ENCODE measurements at places on chromosomes 6 and 20. TPM values are rescaled to one million over a fixed set of nuclear protein-coding genes. Genes with fewer than 3 reads are reported as not detected.
A peak's percentile ranks its signal among the peaks of the same experiment; 100 is the strongest.

SALL4 gene
- total RNA-seq, result not detected

NR2E1 gene
- not detected for total RNA-seq

NINL gene
- total RNA-seq, result 3.7 TPM

ZNF165 gene
- total RNA-seq, result 0.77 TPM

TREML4 gene
- not detected for total RNA-seq

ORC3 gene
- total RNA-seq, result 27.1 TPM

ELMO2 gene
- 71.3 TPM for total RNA-seq

- H3K27me3 ChIP-seq, result no peaks in the 10 kb centered on the region
- peaks cover 47% of the 10 kb centered on the region for H3K4me1 ChIP-seq
- no peak for DNase-seq
These were observed 723 bp downstream of the MANEA start for GRCh38 chr6:95578106-95578410.

DNA sequence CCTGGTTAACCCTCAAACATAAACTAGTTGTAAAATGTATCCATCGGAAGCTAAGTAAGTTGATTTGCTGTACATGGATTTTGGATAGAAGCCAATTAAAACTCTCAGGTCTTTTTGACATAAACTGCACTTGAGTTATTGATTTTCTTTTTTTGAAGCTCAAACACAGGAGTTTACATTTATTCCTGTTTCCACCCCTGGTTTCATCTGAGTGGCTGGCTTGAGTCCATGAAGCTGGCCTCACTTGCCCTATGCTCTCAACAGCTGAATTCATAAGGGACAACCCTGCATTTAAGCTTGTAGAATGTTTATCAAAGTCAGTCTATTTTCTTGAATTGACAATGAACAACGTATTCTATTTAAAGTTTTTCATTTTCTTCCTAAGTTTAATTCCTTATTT is 58.1 kb upstream of the PLEKHG1 start:
- H3K4me1 ChIP-seq, result peaks cover 2% of the 10 kb centered on the region
- H3K36me3 ChIP-seq, result no peaks in the 10 kb centered on the region
- H3K27ac ChIP-seq, result no peak overlapping the region
- no peak for DNase-seq

GRCh38 chr6:36666826-36667591 is 11.5 kb upstream of the CDKN1A start:
- peaks cover 25% of the 10 kb centered on the region for H3K4me1 ChIP-seq
- H3K27ac ChIP-seq, result no peak overlapping the region
- no peaks in the 10 kb centered on the region for H3K27me3 ChIP-seq
- H3K4me3 ChIP-seq, result no peak overlapping the region
- no peaks in the 10 kb centered on the region for H3K36me3 ChIP-seq

GRCh38 chr20:1618954-1619540 is 762 bp downstream of the SIRPB1 start:
- H3K27me3 ChIP-seq, result no peaks in the 10 kb centered on the region
- H3K4me3 ChIP-seq, result no peak overlapping the region
- no peak for DNase-seq
- H3K27ac ChIP-seq, result peak overlapping the region; percentile 2

- H3K4me1 ChIP-seq, result no peaks in the 10 kb centered on the region
- H3K27me3 ChIP-seq, result no peaks in the 10 kb centered on the region
- H3K4me3 ChIP-seq, result no peak overlapping the region
- no peak overlapping the region for H3K27ac ChIP-seq
- DNase-seq, result no peak
These were observed 537.7 kb downstream of the KIF16B start for GRCh38 chr20:16035576-16035975.

GRCh38 chr20:17882834-17883591 is 85.6 kb downstream of the SNX5 start:
- no peaks in the 10 kb centered on the region for H3K36me3 ChIP-seq
- H3K4me3 ChIP-seq, result no peak overlapping the region
- peaks cover 6% of the 10 kb centered on the region for H3K27me3 ChIP-seq
- DNase-seq, result no peak

DNA sequence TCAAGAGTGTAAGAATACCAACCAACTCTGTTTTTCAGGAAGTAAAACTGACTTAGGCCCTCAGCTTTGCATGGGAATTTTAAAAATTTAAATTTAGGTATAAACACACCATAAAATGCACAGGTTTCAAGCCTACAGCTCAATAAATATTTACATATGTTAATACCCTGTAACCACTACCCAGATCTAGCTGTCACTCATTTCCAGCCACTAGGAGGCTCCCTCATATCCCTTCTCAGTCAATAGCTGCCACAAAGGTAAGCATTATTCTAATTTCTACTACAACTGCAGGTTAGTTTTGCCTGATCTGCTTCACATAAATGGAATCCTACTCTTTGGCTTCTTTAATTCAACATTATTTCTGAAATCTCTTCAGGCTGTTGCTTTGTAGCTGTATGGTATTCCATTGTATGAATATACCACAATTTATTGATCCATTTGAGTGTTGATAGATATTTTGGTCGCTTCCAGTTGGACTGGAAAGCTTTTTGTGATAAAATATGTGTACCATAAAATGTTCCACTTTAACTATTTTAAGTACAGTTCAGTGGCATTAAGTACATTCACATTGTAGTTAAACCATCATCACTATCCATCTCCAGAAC is 32.5 kb upstream of the MEI4 start:
- H3K27me3 ChIP-seq, result no peaks in the 10 kb centered on the region
- DNase-seq, result no peak
- H3K27ac ChIP-seq, result no peak overlapping the region
- H3K36me3 ChIP-seq, result no peaks in the 10 kb centered on the region
- no peaks in the 10 kb centered on the region for H3K4me1 ChIP-seq

DNA sequence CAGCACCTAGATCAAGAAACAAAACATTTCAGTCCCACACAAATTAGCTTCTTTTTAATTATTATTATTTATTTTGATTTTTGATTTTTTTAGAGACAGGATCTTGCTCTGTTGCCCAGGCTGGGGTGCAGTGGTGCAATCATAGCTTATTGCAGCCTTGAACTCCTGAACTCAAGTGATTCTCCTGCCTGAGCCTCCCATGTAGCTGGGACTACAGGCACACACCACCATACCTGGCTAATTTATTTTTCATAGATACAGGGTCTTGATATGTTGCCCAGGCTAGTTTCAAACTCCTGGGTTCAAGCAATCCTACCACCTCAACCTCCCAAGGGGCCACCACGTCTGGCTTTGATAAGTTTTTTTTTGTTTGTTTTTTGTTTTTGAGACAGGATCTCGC is 24.6 kb downstream of the SNAI1 start:
- peaks cover 10% of the 10 kb centered on the region for H3K27me3 ChIP-seq
- no peak overlapping the region for H3K4me3 ChIP-seq
- no peak for DNase-seq

All from activated CD4-positive, alpha-beta T cell treated with anti-CD3 and anti-CD28 coated beads, Interleukin-2, amount 10 ng/mL, durations not matched to agents 7 days and 5 days (primary cell).